ENCODE measurements at places on chromosomes 16 and 17.

GRCh38 chr17:82517230-82517865, 2.2 kb upstream of the FOXK2 start:
- DNase-seq: no peak

DNA sequence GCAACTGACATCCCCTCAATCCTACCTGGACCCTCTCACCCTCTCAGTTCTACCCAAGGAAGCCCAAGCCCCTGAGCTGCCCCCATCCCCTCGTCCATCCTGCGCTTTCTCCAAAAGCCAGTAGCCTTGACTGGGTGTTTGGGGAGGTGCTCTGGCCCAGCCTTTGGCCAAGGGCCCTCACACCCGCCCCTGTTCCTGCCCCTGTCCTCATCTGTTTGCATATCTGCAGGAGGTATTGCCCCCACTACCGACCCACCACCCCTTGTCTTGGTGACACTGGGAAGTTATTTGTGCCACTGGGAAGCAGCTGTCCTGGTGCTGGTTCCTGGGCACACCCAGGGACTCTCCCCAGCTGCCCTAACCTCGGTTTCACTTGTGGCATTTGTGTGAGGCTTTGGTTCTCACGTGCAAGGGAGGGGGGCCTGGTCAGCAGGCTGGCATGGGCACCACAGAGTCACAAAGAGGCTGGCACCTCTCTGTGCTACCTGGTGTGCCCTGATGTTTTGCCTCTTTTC, 75.3 kb downstream of the MRC2 start:
- no peak for DNase-seq

GRCh38 chr16:10923650-10924214, 18.5 kb downstream of the DEXI start:
- no peak for DNase-seq

DNA sequence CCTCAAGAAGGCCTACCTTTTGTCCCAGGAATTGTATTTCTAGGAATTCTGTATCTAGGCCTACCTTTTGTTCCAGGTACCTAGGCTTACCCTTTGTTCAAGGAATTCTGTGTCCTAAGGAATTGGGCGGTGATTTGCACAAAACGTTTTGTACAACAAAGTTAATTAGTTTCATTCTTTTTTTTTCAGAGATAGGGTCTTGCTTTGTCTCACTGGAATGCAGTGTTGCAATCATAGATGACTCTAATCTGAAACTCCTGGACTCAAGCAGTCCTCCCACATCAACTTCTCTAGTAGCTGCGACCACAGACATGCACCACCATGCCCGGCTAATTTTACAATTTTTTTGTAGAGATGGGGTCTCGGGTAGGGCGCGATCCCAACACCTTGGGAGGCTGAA, 7.0 kb downstream of the CDR2L start:
- no peak for DNase-seq

GRCh38 chr17:75834928-75835653, 9.1 kb downstream of the UNC13D start:
- DNase-seq: no peak

GRCh38 chr17:39094607-39095308, 56.7 kb downstream of the PLXDC1 start:
- peak; percentile 29 for DNase-seq

DNA sequence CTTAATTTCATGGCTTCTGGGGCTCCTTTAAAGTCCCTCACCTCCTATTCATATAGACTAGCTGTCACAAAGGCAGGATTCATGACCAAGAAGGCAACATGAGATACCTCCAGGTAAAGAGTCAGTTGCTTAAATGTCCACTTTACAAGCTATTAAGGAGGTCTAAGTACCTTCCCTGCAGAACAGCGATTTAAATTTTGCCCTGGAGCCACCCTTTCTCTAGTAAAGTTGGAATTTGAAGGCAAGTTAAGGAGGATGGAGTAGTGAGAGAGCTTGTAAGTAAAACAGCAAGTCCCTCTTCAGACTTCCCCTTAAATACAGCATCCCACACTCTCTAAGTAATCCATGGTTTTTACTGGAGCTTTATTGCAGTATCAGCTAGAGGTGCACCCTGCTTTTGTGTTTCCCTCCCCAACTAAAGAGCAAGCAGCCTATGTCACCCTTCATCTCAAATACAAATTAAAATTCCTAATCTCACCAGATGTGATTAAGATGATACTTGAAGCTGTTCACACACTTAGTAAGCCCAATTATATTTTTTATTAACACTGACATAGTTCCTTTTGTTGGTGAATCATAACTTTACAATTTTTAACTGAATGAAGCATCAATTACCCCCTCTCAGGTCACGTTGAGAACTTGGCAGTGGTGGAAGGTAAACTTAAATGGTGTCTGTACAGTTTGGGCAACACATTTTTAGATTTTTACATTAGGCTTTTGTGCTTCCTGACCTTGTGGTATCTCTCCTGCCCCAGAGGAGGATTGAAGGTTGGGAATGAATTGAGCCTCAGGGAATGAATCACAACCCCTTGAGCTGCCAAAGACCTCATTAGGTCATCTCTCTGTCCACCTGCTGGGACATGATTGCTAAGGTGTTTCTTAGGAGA, 108.9 kb downstream of the TANGO6 start:
- DNase-seq: no peak

DNA sequence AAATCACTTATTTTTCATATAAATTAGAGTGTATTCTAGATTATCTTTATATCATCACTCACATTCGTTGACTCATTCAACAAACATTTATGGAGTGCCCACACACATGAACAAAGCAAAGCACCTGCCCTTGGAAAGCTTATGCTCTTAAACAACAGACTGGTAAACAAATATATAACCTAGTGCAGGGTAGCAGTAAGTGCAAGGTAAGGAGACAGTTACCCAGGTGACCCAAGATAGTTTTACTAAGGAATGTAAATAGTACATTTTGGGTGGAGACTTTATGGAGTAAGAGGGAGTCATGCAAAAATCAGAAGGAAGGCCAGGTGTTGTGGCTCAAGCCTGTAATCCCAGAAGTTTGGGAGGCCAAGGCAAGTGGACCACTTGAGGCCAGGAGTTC, 40.4 kb upstream of the HELZ start:
- DNase-seq: no peak

- no peak for DNase-seq
These were observed 6.1 kb upstream of the HEATR3 start for GRCh38 chr16:50059669-50060068.

DNA sequence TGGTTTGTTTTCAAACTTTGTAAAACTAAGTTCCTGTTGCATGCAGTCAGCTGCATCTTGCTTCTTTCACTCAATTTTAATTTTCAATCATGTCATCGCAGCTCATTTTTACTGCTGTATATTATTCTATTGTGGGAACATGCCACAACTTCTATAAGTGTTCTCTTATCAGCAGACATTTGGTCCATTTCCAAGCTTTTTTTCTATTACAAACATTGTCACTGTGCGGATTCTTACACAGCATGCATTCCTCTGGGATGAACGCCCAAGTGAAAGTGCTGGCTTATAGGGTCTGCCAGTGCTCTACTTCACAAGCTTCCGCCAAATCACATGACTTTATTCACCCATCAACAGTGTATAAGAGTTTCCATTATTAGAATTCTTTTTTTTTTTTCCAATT, 22.7 kb downstream of the GINS3 start:
- DNase-seq: no peak

All from DND-41 (cell line).